Activated T-helper 1 cell treated with anti-CD3 and anti-CD28 coated beads, Interleukin-12 subunit alpha, Interleukin-12 subunit beta, Interleukin-2, Interleukin-4 antibody, amounts not matched to agents 30 ng/mL and 10 ng/mL and 1 ng/mL, durations not matched to agents 14 hours and 24 hours and 36 hours (primary cell): ENCODE measurements at places on chromosomes 11 and 22.
A peak's percentile ranks its signal among the peaks of the same experiment; 100 is the strongest.

DNA sequence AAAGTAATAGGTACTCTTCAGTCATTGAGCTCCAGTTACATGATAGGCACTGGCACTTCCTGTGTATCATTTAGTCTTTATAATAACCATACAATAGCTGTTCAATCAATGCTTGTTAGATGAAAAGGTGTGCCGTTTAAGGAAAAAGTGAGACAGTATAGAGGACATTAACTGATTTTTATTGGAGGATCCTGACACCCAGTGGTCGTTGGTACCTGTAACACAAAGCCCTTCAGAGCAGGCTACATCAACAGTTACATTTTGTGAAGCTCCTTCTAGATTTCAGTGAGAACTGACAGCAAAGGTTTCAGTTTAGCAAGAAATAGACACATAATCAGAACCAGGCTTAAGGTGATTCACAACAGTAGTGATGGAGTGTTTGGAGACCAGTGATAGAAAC, 44.2 kb downstream of the CCDC81 start:
- no peak for DNase-seq
- H3K36me3 ChIP-seq = no peaks in the 10 kb centered on the region
- peaks cover 19% of the 10 kb centered on the region for H3K4me1 ChIP-seq

DNA sequence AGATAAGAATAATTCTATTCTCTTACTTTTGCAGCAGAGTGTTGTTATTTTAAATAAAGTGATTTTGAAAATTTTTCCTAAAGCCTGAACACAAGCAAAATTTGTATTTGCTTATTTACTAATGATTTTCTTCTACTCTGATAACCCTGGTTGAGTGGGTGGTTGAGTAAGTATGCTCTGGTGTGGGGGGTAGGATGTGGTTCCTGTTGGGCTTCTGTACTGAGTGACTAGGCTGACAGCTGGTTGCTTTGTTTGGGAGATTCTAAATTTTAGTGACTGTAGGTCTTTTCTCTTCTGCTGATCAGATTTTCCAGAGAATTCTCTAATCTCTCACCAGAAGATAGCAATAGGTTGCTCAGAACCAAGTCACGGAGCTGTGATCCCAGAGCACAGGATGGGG, 61.6 kb downstream of the METTL15 start:
- peaks cover 6% of the 10 kb centered on the region for H3K36me3 ChIP-seq
- H3K27me3 ChIP-seq = no peaks in the 10 kb centered on the region
- no peak overlapping the region for H3K27ac ChIP-seq
- no peak overlapping the region for H3K4me3 ChIP-seq
- DNase-seq = no peak

DNA sequence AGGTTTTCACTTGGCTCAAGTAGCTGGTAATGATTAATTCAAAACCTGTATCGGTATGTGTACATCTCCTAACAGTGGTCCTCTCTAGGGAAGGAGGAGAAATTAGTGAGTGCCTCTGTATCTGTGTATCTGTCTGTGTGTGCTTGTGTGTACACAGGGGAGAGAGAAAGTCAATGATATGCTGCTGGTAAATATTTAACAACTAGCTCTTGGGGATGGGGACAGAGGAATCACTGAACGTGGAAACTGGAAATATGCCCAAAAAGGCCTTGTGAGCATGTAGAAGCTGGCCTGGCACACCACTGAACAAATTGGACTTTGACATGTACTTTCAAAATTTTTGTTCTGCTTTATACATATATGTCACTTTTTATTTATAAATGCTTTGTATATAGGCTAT, 214.0 kb upstream of the SYN3 start:
- H3K4me1 ChIP-seq = no peaks in the 10 kb centered on the region
- no peaks in the 10 kb centered on the region for H3K36me3 ChIP-seq
- H3K27me3 ChIP-seq = no peaks in the 10 kb centered on the region

GRCh38 chr11:36035454-36035853, 91.6 kb downstream of the LDLRAD3 start:
- H3K4me1 ChIP-seq = no peaks in the 10 kb centered on the region
- peaks cover 5% of the 10 kb centered on the region for H3K27me3 ChIP-seq

DNA sequence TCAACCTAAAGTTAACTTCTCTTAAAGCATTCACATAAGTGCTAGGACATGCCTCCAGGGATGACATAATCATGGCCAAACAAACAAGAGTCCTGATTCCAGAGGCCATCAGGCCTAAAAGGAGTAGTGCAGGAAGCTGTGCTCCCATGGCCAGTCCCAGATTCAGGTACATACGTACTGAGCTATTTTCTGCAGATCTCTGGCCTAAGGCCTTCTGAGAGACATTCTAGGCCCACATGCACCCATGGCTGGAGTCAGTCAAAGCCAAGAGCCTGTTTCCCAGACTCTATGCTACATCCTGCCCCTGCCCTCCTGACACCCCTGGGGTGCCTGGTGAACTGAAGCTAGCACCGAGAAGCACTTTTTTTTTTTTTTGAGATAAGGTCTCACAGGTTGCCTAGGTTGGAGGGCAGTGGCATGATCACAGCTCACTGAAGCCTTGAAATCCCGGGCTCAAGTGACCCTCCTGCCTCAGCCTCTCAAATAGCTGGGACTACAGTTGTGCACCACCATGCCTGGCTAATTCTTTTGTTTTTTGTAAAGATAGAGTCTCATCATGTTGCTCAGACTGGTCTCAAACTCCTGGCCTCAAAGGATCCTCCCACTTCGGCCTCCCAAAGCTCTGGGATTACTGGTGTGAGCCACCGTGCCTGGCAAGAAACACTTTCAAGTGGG, 553 bp downstream of the CD3D start:
- no peaks in the 10 kb centered on the region for H3K27me3 ChIP-seq
- peaks cover 46% of the 10 kb centered on the region for H3K36me3 ChIP-seq
- H3K27ac ChIP-seq = peak overlapping the region; percentile 86
- H3K4me1 ChIP-seq = peaks cover 74% of the 10 kb centered on the region
- peak overlapping the region; percentile 90 for H3K4me3 ChIP-seq

GRCh38 chr22:39348909-39349505, 784 bp upstream of the SYNGR1 start:
- H3K4me1 ChIP-seq = no peaks in the 10 kb centered on the region
- no peak overlapping the region for H3K27ac ChIP-seq
- peak overlapping the region; percentile 75 for H3K4me3 ChIP-seq
- no peaks in the 10 kb centered on the region for H3K36me3 ChIP-seq
- H3K27me3 ChIP-seq = peaks cover 35% of the 10 kb centered on the region
- DNase-seq = no peak
